AG09309 (cell line): ENCODE measurements at places on chromosomes 3 and 15.

DNA sequence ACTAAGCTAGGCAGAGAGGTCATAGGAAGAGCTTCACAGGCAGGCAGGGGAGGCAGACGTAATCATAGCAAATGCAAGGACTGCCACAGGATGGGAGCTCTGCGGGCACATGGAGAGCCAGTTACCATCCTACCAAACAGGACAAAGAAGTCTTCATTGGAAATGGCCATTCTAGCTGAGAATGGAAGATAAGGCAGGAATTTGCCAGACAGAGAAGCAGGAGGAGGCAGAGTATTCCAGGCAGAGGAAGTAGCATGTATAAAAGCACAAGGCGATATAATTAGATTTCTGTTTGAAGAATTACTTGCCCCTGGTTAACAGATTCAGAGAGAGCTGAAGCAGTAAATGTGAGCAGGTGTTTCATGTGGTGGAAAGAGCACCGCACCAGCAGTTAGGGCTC lies 3.5 kb upstream of the SEMA5B start:
- DNase-seq = no peak

DNA sequence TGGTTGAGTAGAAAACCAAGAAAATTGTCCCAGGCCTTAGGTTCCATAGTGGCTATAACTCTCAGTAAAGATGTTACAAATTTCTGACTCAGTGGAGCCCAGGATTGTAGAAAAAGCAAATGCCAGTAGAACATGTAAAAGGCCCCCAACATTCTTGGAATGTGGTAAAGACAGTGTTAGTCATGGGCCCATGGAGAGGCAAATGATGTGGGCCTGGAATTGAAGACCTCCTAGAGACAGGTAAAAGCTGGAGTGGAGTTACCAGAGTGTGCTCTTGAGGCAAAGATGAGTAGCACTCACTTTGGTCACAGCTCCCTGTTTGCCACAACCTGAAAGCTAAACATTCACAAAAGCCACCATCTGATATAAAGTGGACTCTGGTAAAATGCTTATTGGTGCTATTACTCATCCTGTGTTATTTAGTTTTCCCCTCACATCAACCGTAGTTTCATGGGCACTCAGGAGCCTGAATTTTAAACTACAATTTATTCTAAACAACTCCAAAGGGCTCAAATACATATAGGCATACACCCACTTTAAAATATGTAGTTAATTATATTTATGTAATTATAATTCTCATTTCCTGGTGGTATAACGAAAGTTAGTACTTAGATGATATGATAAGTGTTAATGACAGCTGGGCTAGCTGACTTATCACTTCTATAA lies 359.6 kb upstream of the NECTIN3 start:
- no peak for DNase-seq

- DNase-seq = no peak
Measured at GRCh38 chr3:19769694-19770093, 164.3 kb downstream of the EFHB start.

DNA sequence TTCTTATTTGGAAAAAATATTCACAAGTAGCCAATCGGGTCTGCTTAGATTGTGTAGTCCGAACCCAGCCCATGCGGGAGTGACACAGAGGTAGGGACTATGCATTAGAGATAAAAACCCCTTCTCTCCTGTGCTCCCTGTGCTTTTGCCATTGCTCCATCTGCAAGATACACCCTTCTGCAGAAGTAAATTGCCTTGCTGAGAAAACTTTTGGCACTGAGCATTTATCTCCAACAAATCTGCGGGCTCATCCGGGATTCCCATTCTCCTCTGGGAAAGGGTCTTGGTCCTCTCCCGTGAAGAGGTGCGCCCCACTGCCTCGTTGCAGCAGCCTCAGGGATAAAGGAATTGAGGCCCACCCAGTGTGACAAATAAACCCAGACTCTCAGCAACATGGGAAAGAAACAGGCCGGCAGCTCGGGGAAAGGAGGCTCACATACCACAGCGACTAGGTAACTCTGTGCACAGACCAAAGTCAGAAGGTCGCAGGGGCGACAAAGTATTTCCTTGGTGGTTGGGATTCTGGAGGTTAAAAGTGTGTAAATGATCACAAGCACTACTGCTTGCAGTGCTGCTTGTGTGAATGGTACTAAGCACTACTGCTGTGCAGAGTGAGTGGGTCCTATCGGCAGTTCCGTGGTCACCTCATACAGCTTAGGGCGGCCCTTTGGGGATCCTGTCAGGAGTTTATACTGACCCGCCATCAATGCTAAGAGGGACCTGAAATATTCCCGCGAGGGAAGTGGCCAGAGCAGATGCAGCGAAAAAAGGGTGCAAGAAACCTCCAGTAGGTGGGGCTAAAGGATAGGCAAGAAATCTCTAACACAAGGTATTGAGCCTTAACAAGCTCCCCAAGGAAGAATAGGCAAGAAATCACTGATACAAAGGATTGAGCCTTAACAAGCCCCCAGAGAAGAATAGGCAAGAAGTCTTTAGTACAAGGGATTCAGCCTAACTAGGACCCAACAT lies 54.3 kb downstream of the GSK3B start:
- no peak for DNase-seq

GRCh38 chr3:106582151-106582550 lies 713.3 kb upstream of the CBLB start:
- DNase-seq = no peak

DNA sequence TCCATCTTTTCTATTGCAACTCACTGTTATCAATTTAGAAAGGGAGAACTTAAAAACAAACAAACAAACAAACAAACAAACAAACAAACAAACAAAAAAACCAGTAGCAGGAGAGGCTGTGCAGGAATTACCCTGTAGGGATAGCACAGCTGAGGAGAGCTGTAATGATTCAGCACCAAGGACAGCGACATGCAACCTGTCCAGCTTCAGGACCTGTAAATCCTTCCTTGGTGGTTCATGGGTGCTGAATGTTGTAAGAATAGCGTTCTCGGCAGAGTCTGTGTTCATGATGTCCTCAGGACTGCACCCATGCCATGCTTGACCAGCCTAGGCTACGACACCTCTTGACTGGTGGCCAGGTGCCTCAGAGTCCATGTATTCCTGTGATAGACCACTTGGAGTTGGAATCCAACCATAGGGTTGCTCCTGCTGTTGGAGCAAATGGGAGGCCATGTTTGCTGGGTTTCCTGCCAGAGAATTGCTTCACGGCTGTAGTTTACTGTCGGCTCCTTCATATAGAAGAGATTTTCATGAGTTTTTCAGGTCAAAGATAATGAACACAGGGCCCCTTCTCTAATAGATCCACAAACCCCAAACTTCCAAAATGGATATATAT lies 65.9 kb downstream of the CACNA2D3 start:
- no peak for DNase-seq
